ENCODE measurements at places on chromosomes 3 and 15.

DNA sequence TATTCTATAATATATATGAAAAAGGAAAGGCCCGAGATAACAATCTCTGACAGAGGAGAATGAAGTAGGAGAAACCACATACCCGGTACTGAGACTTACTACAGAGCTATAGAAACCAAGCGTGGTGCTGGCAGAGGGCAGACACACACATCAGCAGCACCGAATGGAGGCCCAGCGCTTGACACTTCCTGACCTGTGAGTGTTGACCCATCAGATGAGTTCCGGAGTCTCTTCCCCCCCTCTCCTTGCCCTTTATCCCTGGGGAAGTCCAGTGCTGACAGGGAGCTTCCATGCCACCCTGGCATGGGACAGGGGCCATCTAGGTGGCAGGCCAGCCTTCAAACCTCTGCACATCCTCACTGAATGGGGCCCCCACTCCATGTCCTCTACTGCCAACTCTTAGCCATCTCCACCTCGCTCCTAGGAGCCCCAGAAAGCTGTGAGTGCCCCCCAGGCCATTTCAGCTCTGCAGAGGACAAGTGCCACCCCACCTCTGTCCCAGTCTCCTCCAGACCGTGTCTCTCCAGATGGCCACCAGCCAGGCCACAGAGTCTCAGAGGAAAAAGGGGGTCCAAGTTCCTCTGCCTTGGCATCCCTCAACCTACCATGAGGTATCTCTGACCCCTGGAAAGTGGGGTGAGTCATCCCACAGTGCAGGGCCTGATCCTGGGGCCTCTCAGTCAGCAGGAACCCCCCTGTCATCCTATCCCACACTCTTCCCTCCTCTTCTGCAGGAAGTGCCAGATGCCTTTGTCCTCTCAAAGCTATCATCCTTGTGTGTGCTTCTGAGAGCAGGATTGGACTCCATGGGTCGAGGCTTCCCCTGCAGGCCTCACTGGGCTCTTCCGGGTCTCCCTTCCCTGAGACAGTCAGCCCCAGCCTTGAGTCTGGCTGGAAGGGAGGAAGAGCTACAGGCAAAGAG lies 116.5 kb upstream of the ALDH1A3 start:
- DNase-seq = no peak

GRCh38 chr15:34721802-34722438 lies 32.9 kb downstream of the GJD2 start:
- DNase-seq = no peak

- DNase-seq = no peak
Measured at GRCh38 chr15:73849641-73850040, 23.7 kb upstream of the TBC1D21 start.

DNA sequence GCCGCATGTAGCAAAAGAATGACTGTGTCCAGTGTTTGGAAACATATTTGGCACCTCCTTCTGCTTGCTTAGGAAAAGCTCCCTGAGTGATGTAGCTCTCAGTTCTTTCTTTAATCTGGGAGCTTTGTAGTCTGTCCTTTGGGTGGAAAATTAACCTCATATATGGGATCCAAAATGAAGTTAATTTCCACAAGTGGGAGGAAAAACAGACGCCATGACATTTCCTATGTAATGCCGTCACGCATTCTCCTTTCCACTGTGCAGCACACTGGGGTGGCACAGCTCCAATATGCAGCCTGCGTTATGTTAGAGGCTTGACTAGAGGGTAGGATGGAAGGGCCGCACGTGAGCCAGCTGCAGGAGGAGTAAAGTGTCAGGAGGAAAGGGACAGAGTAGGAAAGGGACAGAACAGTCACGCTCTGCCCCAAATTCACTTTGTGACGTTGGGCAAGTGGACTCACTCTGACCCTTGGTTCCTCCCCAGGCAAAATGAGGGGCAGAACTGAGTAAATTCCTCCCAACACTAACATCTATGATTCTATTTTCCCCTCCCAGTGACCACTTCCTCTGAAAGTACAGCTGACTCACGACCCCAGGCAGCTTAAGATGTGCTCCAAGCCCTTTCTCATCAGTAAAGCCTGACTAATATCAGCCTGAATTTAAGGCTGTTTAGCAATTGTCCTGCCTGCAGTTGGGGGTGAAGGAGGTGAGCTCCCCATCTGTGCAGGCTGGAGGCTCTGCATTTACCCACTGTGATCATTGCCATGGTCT lies 176.5 kb upstream of the PFN2 start:
- DNase-seq = no peak

DNA sequence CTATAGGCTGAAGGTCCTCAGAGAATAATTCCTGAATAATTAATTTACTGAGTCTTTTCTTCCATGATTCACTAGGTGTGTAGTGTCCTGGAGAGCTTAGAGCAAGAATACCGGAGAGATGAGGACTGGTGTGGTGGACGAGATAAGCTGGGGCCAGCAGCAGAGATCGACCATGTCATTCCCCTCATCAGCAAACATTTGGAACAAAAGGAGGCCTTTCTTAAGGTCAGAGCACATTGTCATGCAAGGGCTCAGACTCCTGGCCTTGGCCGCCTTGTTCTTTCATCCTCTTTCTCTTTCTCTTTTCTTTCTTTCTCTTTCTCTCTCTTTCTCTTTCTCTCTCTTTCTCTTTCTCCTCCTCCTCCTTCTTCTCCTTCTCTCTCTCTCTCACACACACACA lies 291.4 kb upstream of the UMPS start:
- no peak for DNase-seq

GRCh38 chr15:90817117-90818057 lies 51.0 kb upstream of the FURIN start:
- no peak for DNase-seq

DNA sequence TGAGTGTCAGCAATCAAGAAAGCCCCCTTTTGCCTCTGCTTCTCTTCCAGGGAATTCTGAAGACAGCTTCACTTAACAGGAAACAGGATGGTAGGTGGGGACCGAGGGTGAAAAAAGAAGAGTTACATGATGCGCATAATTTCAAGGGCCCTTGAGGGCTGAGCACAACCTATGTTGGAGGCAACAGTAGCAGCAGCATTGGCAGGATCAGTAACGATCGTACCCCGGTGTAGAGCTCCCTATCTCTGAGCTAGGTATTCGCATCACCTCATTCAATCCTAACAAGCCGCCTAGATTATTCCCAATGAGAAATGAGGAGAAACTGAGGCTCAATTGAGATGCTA lies 432 bp upstream of the RAD54L2 start:
- no peak for DNase-seq

GRCh38 chr3:196842567-196843434 lies 24.9 kb upstream of the SENP5 start:
- DNase-seq = no peak

- DNase-seq = no peak
Measured at GRCh38 chr3:49841806-49842205, 14.6 kb downstream of the TRAIP start.

GRCh38 chr3:37923569-37924040 lies 61.9 kb downstream of the CTDSPL start:
- no peak for DNase-seq

DNA sequence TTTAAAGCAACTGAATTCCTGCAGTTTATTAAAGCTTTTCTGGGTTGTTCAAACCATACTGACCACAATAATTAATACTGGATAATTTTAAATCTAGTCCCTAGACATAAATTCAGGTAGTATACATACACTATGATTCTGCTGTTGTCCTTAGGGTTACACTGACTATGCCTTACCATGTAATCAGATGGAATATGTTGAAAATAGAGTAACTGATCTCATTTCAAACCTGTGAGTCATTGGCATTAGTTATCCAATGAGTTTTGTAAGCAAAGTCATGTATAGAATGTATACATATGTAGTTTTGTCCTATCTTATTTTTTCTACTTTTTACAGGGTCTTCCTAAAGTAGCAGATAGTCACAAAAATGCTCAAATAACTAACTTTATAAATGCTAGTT lies 517.1 kb upstream of the CCDC54 start:
- DNase-seq = no peak

- no peak for DNase-seq
Measured at GRCh38 chr3:36813305-36813704, 49.0 kb upstream of the DCLK3 start.

GRCh38 chr15:78259232-78259631 lies 5.1 kb upstream of the DNAJA4 start:
- DNase-seq = no peak

GRCh38 chr3:50623840-50624474 lies 7.0 kb downstream of the MAPKAPK3 start:
- no peak for DNase-seq

Data from stimulated activated CD4-positive, alpha-beta T cell treated with anti-CD3 and anti-CD28 coated beads, Interleukin-1b, Interleukin-23, amount 100 ng/mL, for 1 hour (primary cell).